ENCODE measurements at places on chromosomes 1 and 21.

- no peak for DNase-seq
Measured at GRCh38 chr1:36561361-36561724, 78.6 kb upstream of the CSF3R start.

GRCh38 chr1:15354580-15354965, 55.1 kb upstream of the EFHD2 start:
- no peak for DNase-seq

GRCh38 chr1:21491488-21492355, 17.5 kb upstream of the ALPL start:
- DNase-seq, result no peak

- DNase-seq, result peak; percentile 47
Measured at GRCh38 chr1:32464716-32465577, at the start of gene ZBTB8B. Gene ZBTB8B (plus strand): TSS chr1:32465072. CDS start chr1:32470625, 5,553 bp downstream.

GRCh38 chr1:79161077-79161476, 154.5 kb upstream of the ADGRL4 start:
- DNase-seq, result no peak

DNA sequence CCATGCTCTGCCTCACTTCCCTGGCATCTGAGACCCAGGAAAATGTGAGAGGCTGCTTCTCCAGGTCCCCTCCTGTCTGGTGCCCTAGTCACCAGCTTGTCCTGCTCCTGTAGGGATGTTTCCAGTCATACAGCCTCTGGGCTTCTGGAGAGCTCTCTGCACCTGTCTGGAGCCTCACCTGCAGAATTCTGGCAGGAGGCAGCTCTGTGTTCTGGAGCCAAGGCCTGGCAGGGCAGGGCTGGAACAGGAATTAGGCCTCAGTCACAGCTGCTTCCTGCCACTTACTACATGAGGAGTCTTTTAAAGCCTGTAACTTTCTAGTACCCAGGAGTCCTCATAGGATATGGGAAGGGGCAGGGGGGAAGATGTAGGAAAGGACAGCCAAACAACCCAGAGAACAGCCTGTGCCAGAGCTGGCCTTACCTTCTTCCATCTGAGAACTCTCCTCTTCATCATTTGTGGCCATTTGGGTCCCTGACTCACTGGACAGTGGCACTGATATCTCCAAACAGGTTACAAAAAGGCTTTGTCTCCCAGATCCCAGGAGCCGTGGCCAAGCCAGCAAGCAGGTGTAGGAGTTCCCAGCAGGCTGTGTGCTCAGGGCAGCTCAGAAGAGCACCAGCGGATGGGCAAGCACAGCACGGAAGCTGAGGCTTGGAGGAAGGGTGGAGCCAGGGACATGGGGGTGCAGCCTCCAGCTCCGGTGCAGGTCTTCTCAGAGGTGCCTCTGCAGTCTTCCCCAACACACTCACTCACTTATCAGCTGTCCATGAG, 31.4 kb upstream of the ARTN start:
- no peak for DNase-seq

- no peak for DNase-seq
Measured at GRCh38 chr1:234430691-234431090, 48.3 kb downstream of the TARBP1 start.

GRCh38 chr1:225418598-225418997, 9.2 kb downstream of the LBR start:
- DNase-seq, result no peak

DNA sequence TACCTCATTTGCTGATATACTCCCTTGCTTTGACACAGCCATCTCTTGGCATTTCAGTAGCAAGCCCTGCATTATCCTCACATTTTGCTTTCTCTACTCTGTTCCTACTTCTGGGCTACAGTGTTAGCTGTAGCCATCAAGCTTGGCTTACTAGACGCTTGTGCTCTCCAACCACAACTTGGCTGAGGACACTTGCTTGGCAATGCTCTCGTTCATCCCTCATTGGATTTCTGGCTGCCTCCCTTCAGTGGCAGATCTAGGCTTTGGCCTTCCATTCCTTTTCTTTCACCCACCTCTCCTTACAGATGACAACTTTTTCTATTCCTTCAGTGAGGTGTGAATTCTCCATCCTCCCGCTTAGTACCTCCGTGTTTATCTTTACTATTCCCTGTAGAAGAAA, 428.7 kb upstream of the LRRC7 start:
- no peak for DNase-seq

GRCh38 chr1:242623756-242624155, 99.3 kb upstream of the PLD5 start:
- DNase-seq, result no peak

DNA sequence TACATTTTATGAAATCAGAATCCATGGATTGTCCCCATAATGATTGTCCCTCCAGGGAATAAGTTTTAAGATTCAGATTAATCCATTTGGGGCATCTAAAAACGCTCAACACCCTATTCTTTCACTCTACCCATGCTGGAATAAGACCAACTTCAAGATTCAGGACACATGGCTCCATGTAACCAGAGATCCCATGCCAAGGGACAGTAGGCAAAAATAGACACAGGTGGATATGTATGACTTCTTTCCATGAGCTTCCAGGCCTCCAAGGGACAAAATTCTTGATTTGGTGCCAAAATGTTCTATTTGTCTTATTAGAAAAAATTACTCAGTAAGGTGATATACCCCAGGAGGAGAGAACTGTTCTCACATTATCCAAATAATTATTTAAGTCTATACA, 178.8 kb downstream of the NRIP1 start:
- no peak for DNase-seq

DNA sequence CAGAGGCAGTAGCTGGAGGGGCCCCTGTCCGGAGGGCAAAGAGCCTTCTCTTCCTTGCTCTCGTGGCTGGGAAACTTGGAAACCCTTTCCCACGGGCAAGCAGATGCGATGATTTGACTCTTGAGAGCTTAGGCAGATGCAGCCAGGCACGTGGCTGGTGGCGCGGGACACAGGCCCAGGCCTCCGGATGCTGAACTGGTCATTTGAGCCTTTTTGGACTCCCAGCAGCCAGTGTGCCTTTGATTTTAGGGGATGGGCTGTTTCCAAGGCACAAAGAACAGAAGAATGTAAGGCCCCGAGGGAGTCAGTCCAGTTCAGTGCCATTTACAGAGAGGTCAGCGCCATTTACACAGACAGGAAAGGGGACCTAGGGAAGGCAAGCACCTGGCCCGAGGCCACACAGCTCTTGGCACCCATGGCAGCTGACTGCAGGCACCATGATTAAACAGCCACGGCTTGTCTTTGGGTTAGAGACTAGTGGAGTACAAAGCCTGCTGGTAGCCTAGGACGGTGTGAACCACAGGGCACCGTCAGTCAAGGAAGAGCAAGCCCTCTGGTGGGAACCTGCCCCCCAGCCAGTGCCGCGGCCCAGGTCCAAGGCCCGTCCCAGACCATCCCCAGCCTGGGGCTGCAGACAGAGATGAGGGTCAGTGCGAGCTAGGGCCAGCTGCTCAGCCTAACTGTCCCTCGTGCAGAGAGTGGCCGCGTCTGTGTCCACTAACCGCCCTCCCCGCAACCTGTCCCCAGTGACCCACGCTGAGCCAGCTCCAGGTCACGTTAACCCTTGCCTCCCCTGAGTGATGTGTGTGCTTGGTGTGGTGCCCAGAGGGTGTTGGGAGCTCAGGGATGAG, 20.4 kb upstream of the CCDC27 start:
- DNase-seq, result no peak

DNA sequence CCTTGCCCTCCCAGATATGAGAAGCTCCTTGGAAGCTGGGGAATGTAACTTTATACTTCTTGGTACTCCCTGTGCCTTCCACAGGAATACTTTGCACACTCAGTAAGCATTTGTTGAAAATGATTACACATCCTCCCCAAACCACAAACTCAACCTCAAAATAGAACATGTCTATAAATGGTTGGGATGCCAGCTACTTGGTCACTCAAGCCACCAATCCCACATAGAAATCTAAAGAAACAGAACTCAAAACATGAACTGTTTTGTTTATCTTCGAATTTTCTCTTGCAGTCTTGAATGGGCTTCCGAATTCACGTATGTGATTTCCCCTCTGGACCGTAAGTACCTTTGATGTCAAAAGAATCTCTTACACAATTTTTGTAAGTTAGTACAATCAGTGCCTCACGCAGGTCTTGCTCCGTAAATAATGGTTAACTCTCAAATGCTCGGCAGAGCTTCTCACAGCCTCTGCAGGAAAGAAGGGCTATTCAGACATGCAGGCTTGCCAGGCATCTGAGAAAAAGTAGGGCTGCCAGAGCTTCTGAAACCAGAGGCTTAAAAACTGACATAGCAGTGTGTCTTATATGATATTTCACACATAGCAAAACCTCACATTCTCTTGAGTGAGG, 26.9 kb downstream of the SORT1 start:
- no peak for DNase-seq

DNA sequence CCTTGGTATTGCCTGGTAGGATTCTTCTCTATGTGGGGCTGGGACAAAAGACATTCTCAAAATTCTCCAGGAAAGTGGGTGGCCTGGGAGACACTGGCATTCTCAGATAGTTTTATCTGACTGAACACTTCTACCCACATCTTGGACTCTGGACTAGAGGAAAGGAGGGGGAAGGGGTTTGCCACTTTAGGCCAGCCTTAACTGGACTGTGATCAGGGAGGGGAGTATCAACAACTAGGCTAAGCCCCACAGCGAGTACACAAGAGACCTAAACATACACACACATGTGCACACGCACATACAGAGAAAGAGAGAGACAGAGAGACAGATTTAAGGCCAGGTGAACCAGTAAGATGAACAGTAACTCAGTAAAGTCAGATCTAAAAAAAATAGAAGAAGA, 1.2 kb upstream of the SEMA6C start:
- DNase-seq, result no peak

GRCh38 chr1:184237588-184237987, 149.2 kb upstream of the C1orf21 start:
- no peak for DNase-seq

DNA sequence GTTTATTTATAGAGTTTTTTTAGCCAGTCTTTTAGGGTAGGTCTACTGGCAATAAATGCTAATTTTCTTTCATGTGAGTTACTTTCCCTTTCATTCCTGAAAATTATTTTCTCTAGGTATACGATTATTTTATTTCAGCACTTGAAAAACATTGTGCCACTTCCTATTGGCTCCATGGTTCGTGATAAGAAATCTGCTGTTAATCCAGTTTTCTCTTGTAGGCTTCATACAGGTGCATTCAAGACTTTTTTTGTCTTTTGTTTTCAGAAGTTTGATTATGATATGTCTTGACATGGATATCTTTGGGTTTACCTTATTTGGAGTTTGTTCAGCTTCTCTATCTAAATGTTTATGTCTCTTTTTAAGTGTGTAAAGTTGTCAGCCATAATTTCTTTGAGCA, 148.3 kb downstream of the HS2ST1 start:
- no peak for DNase-seq

GRCh38 chr1:46550751-46551231, 656 bp downstream of the KNCN start:
- no peak for DNase-seq

DNA sequence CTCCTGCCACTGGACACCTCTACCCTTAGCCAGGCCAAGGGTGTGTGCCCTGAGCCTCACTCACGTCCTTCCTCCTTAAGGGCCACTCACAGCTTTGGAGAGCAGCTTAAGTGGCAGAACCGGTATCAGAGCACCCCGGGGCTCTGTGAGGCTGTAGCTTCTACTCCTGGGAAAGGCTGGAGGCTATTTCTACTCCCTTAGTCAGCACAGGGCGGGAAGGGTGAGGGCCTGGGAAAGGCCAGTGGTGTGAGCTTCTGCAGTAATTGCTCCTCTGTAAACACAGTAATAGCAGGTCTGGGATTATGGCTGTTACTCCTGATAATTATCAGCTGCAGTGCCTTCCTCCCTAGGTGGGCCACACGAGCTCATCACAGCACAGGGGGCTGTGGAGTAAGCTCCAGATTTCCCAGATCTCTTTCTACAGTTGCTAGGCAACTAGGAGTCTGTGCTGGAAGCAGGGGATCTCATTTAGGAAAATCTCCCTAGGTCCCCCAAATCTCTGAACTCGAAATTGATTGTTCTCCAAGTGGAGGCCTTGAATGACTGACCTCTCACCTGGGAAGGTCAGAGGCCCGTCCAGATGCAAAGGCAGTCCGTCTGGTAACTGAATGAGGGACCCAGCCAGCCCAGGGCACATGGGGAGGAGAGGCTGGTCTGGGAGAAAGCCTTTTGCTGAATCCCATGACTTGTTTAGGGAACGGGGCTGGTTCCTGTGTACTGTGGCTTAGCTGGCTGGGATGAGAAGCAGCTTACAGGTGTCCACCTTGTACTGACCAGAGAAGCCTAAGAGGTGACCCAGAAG, 29.3 kb downstream of the IER5 start:
- DNase-seq, result no peak

GRCh38 chr1:167000546-167000945, 11.5 kb downstream of the MAEL start:
- DNase-seq, result no peak

- no peak for DNase-seq
Measured at GRCh38 chr1:25780318-25781129, 19.5 kb upstream of the SELENON start.

DNA sequence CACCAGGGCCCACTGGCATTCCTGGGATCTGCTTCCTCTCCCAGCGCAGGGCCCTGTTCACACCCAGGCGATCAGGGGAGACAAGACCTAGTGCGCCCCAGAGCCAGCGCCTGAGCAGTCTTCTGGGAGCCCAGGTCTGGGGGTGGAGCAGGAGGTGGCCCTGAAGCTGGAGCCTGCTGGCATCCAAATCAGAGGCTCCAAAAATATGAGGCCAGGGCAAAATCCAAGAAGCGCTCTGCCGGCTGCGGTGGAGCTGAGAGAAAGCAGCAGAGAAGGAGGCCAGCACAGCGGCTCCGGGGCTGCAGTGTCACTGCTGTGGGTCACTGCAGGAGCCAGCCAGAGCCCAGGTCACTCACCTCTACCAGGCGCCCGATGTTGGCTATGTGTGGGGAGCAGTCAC, 32.7 kb downstream of the SLC66A1 start:
- no peak for DNase-seq

GRCh38 chr1:192629612-192630011, 6.3 kb upstream of the RGS13 start:
- no peak for DNase-seq

- no peak for DNase-seq
Measured at GRCh38 chr21:19566975-19567374, 1163.4 kb upstream of the TMPRSS15 start.

DNA sequence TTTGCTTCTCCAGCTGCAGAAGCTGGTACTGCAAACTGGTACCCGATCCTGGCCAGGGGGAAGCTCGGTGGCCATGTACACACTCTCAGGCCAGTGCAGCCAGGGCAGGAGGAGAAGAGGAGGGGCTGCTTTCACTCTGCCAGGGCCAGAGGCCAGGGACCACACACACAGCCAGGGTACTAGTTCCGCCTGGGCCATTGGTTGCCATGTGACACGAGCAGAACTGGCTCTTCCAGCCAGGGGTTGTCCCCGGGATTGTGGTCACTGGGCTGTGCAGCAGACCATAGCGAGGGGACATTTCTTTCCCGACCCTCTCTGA, 3.7 kb upstream of the SHISAL2A start:
- no peak for DNase-seq

DNA sequence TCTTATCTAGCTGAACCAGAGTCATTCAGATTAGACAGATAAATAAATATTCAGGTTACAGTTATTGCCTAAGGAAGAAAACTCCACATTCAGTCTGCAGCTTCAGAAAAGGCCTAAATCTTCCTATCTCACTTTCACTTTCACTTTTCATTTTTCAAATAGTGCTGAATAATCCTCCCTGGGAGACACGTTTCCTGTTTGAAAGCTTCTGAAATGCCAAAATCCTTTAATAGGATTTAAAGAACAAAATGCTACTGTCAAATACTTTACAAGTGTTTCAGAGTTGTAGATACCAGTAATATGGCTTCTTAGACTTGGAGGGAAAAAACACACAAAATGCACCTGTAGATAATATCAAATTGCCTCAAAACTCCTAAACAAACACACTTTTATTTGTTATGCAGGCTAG, 3.9 kb downstream of the PSMB2 start:
- no peak for DNase-seq
